ENCODE measurements at places on chromosomes 11 and 22.

- no peak for DNase-seq
Measured at GRCh38 chr22:27866135-27867084, 52.6 kb downstream of the PITPNB start.

- no peak for DNase-seq
Measured at GRCh38 chr11:64156235-64157011, 9.5 kb downstream of the MACROD1 start.

- DNase-seq, result no peak
Measured at GRCh38 chr11:45021001-45021400, 70.3 kb upstream of the TP53I11 start.

DNA sequence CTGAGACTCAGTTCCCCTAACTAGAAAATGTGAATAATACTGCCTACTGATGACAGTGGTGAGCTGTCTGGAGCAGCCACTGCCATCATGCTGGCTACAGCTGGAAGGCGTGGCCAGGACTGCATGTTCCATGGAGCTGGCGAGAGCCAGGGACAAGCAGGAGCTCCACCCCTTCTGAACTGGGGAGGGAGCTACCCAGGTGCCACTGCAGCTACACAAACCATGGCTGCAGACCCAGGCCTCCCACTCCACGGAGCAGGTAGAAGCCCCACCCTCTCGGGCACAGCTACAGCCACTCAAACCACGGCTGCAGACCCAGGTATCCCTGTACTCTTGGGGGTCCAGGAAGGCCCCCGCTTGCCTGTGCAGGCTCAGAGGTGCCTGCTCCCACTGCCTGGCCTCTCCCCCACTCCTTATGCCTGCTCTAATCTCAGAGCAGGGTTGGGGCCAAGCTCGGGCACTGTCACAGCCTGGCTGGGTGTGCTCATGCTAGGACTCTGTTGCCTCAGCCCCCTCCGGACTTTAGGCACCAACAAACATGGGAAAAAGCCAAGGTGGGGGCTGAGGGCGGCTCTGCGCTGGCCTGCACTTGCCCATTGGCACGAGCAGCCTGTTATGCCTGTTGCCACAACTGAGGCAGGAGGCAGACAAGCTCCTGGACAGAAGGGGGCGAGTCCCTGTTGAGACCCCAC is 51.7 kb downstream of the RAB30 start:
- no peak for DNase-seq

DNA sequence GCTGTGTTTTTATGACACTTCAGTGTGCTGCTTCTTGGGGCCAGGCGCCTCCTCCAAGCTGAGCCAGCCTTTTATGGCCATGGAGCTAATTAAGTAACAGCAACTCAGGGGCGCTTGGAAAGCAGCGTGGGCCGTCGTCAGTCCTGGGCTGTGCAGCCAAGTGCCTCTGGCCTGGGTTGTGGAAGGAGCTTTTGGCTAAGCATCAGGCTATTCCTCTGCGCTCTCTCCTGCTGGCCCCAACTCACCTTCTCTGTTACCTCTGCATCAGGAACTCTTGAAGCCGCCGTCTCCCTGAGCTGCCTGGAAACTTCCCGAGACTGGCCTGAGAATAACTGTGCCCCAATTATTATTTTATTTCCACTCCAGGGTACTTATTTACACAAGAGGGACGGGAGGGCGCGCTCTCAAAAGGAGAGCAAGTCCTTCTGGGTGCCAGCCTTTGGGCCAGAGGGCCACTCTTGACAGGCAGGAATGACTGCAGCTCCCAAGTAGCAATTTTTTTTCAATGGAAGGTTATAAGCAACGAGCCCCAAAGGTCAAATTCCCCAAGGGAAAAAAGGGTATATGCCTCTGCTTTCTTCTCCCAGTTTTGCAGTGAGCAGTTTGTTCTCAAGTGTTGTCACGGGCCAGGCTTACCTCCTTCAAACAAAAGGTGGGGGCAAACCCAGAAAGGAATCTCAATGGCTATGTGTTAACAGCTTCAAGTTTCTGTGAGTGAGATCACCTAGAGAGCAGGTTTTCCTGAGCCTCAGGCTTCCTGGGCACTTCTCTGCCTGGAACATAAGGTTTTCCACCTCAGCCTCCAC is 38.5 kb upstream of the NAV2 start:
- DNase-seq, result no peak

DNA sequence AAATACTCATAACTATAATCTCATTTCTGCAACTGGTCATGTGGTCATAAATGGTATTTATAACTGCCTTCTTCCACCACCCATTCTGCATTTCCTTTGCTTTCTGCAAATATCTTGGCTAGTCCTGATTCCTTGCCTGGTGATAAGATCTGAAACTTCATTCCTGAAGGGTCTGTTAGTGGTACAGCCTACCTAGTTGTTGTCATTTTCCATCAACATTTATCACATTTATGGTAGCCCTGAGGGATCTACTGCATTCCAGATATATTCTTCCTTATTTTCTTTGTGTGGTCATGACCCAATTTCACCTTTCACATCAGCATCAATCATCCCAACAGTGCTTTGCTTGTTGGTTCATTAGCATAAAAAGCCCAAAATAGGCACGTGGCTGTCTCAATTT is 50.1 kb downstream of the DDX6 start:
- no peak for DNase-seq

DNA sequence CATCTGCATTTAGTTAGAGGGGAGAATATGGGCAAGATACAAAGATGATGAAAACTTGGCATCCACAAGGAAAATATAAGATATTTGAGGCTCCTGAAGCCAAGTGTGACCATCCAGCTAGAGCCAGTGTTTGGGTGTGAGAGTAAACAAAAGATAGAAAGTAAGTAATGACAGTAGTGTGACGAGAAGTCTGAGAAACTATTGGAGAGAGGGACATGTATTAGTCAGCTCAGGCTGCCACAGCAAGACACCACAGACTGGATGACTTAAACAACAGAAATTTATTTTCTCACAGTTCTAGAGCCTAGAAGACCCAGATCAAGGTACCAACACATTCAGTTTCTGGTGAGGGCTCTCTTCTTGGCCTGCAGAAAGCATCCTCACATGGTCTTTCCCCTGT is 6.4 kb upstream of the CCKBR start:
- DNase-seq, result no peak

DNA sequence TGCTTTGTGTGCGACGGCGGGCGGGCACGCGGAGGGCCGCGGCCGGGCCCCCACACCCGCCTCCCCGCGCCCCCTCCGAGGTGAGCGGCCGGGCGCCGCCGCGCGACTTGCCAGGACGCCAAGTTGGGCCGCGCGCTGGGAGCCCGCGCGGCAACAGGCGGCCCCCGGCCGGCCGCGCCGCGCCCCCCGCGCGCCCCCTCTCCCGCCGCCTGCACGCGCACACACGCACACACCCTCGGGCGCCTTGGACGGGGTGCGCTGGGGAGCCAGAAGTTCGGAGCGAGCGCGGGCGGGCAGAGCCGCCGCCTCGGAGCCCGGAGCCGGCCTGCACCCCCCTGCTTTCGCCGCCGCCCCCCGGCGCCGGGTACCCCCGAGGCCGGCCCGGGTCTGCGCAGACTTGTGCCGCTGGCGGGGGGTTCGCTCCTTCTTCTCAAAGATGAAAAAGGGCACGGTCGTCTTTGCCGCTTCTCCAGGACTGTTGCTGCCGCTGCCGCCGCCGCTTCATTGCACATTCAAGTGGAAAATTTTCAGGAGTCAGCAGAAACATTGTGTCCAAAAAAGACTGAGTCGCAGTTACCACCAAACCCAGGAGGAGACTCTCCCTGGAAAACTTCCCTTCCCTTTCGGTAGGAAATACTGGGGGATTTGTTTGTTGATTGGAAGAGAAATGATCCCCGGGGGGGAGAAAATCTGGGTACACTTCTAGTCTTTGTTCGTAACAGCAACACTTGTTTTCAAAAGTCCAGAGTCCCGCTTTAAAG is 895 bp downstream of the TEAD1 start:
- no peak for DNase-seq

DNA sequence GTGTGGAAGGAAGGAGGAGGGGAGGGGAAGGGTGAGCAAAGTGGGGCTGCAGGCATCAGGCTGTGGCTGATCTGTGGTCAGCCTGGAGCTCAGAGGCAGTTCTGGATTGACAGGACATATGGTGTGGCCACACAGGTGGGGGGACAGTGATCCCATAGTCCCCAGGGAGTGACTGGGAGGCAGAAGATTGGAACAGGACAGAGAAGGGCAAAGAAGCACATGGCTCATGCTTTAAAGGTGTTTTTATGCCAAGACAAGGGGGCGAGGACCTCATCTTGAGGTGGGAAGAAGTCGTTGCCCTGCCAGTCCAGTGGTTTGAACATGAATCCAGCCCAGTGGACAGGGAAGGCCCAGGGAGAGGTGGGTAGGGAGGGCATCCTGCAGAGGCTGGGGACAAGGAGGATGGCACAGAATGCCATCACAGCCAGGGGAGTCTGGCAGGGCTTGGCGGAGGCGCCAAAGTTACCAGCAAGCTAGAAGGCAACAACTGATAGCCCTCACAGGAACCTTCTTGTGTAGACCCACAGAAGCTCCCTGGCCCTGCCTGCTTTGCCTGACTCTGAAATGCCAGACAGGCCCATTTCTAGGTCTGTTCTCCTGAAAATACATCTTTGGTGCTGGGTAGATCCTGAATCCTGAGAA is 3.1 kb downstream of the BET1L start:
- no peak for DNase-seq

- DNase-seq, result no peak
Measured at GRCh38 chr11:15379483-15379882, 264.8 kb downstream of the INSC start.

- no peak for DNase-seq
Measured at GRCh38 chr11:71190551-71190950, 61.8 kb downstream of the SHANK2 start.

DNA sequence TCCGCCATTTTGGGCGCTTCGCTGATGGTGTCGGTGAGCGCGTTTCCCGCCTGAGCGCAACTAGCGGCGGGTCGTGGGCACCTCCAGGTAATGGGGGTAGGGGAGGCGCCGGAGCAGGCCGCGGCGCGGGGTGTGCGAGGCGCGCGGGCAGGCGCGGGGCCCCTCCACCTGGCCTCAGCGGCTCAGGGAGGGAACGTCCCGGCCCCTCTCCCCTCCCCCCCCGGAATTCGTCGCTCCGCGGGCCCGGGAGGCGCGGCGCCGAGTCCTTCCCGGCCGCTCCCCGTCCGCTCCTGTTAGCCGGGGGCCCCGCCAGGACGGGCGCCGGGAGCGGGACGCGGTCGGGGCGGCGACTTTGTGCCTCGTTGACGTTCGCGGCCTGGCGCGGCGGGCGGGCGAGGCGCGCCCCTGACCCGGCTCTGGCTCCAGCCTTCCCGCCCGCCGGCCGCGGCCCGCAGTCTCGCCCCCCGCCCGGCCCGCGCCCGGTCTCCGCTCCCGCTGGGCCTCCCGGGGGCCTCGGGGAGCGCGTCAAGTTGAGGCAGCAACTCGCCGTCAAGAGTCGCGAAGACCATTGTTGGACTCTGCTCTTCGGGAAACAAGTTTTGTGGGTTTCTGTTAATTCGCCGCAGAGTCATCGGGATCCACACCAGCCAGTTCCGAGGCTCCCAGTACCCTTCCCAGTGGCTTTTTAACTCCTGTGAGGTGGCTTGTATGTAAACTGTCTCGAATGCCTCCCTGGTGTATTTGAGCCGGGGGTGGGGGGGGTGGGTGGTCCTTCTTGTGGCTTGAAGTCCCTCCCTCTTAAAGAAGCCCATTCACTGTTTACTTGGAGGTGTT is at the start of gene PPP6R3:
TSS of gene PPP6R3 (plus strand) at position 12 of the 834 bp plus-strand sequence. CDS start 76,913 bp downstream, outside the sequence.
- DNase-seq, result no peak

GRCh38 chr11:10899121-10899830 is 41.4 kb upstream of the ZBED5 start:
- DNase-seq, result no peak

GRCh38 chr11:103326070-103326794 is 217.0 kb downstream of the DYNC2H1 start:
- no peak for DNase-seq

DNA sequence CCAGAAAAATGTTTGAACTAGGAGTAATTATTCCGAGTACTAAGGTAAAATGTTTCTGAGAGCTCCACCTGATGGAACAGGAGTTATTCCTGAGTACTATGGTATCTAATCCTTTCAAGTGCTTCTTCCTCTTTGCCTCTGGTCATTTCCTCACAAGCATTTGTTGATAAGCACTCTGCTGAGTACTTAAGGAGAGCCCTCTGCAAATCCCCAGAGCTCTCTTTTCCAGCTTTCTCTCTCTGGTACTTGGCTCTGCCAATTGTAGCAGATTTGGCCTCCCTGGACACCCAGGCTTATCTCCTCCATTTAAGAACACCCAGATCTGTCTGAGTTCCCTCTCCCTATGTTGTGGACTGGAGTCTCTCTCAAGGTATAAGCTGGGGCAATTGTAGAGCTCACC is 457.0 kb downstream of the MN1 start:
- no peak for DNase-seq

- no peak for DNase-seq
Measured at GRCh38 chr11:118128721-118129470, 23.7 kb downstream of the SCN4B start.

- DNase-seq, result no peak
Measured at GRCh38 chr11:16912692-16913111, 101.5 kb downstream of the PLEKHA7 start.

DNA sequence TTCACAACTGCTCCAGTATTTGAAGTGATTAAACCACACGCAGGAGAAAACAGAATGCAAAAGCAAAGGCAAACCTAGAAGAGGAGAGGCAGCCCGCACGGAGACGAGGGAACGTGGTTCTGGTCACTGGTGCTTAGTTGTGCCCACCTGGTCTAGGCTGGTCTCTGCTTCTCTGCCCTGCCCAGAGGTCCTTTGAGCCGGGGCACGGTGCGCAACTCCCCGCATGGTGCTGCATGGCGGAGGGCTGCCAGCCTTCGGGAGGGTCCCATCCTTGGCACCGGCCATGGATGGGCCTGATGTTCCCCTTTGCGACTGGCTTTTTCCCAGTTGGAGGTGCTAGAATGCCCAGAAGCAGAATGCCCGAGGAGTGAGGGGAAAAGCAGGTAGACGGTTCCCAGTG is 46.1 kb downstream of the KCNC1 start:
- DNase-seq, result no peak

DNA sequence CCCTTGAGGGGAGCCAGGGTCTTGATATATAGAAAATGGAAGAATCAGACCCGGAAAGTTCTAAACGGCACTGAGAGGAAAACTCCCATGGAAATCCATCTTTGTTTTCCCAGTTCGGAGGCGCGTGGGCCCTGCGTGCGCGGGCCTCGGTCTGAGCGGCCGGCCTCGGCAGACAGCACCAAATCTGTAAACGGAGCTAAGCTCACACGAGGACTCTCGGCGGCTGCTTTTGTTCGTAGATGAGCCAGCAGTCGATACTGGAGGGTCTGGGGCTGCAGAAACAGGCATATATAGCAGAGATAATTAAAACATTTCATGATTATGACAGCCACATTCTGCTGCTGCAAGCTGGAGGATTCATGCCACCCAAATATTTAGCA is 68.5 kb upstream of the PPARA start:
- no peak for DNase-seq

DNA sequence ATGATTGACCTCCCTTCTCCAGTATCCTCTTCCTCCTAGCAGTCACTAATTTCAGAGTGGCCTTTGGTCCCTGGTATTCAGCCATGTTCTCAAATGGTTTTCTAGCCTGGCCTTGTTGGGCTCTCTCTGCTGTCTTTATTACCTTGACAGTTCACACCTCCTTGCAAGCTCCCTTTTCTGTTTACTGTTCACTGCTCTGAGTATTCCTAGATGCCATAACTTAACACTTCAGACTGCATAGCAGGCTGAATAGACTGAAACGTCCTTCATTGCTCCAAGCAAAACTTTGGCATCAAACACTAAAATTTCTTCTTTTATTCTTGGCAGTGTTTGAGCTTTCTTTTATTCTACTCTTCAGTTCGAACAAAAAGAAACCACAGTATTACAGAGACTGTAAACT is 49.7 kb upstream of the SLC25A18 start:
- no peak for DNase-seq
